ENCODE measurements at places on chromosomes 3 and 15.

DNA sequence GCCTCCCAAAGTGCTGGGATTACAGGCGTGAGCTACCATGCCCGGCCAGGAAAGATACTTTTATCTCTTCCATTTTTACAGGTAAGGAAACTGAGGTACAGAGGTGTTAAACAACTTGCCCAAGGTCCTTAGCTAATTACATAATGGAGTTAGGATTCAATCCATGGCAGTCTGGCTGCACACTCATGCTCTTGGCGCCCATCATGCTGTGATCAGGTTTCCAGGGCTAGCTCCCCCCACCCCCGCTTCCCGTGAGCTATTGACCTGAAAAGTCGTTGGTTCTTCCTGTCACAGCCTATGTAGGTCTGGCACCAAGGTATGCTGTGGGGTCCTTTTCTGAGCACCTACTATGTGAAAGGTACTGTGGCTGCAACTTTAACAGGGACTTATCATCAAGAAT is 55.9 kb upstream of the LARS2 start:
- DNase-seq, result no peak

- no peak for DNase-seq
Observed at GRCh38 chr15:68445351-68445750, 13.4 kb upstream of the ITGA11 start.

DNA sequence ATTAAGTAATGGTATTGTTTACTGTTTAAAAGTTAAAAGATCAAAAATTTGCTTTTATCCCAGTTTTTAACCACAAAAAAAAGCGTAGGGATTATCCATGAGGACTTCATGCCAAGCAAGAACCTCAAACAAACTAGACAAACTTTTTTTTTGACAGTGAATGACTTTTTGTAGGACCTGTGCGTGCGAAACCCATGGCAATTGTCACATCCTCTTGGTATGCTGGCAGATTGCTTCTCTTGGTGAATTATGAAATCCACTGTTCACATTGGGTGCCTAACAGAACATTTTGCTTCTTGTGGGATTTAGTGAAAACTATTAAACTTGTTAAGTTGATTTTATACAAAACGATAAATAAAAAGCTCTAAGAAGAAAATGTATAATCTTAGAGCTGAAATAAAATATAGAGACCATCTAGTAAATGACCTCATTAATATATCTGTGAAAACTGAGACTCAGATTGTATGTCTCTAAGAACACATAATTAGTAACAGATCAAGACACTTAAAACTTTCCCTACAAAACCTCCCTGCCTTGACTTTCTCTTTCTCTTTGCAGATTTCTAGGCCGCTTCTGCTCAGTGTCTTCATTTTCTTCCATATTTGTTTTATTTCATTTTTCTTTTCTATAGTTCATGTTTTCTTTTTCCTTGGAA is 87.3 kb upstream of the CGNL1 start:
- DNase-seq, result peak; percentile 67

DNA sequence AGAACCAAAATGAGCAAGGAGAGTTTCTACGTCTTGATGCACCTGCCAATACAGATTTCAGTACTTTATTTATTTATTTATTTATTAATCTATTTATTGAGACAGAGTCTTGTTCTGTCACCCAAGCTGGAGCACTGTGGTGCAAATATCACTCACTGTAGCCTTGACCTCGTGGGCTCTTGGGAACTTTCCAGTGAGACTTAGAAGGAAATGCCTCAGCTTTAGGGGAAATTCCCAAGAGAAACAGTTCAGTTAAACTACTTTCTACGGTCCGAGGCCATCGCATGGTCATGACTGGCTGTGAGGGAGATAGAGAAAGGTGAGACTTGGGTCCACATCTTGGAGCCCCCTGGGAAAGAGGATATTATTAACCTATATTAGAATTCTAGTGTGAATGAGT is 47.0 kb upstream of the HERC1 start:
- DNase-seq, result no peak

DNA sequence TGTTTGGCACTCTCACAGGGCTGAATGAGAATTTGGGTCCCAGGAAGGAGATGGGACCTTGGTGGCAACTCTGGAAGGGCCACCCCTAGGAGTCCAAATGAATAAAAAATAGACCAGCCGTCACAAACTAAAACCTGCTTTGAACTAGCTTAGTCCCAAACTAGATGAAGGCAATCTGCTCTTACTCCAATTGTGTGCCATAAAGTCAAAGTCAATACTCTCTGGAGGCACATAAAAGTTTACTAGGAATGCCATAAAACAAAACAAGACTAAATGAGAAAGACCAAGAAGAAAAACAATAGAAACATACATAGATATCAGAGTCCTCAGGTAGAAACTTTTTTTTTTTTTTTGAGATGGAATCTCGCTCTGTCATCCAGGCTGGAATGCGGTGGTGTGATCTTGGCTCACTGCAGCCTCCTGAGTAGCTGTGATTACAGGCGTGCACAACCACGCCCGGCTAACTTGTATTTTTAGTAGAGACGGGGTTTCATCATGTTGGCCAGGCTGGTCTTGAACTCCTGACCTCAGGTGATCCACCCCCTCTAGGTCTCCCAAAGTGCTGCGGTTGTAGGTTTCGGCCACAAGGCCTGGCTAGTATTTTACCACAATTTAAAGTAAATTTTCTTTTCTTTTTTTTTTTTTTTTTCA is 8.1 kb downstream of the GOLGA6L2 start:
- no peak for DNase-seq

DNA sequence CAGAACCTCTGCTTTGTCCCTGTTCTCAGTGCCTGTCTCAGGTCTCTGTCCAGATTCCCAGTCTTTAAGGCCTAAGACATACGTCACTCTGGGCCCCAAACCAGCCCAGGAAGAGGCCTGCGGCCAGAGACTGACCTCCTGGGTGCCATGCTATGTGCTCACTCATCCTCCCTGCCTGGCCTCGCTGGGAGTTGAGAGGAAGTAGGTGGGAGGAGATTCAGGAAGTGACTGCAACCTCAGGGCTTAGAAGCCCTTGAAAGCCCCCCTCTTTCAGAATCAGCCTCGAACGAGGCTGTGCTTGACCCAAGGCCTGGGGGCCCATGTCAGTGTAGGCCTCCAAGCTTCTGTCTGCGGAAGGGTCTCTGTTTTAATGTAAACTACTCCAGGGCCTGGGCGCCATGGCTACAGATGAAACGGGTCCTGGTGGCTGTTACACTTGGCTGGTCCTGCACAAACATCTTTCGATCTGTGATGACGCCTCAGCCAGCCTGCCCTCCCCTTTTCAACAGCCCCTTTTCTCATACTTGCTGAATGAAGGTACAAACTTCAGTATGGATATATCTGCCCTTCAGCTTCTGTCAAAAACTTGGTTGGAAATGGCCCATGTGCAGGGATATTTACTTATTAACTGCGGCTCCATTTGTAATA is 11.7 kb downstream of the RASGRF1 start:
- DNase-seq, result no peak

GRCh38 chr3:148681080-148681479 is 16.6 kb upstream of the AGTR1 start:
- peak; percentile 37 for DNase-seq

- no peak for DNase-seq
Observed at GRCh38 chr3:126578702-126579101, 20.0 kb upstream of the C3orf22 start.

DNA sequence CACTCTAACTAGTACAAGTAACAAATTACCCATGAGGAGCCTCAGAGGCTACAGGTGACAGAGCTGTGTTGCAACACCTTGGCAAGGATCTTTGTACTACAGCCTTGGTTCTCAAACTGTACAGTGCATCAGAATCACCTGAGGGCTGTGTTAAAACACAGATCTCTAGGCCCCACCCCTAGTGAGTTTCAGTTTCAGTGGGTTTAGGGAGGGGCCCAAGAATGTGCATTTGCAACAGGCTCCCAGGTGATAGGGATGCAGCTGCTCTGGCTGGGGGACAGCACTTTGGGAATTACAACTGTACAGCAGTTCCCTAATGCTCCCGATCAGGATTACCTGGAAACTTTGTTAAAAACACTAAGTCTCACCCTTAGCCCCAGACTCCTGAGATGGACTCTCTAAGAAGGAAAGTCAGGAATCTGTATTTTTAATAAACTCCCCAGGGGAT is 66.1 kb upstream of the NR2F2 start:
- DNase-seq, result no peak

DNA sequence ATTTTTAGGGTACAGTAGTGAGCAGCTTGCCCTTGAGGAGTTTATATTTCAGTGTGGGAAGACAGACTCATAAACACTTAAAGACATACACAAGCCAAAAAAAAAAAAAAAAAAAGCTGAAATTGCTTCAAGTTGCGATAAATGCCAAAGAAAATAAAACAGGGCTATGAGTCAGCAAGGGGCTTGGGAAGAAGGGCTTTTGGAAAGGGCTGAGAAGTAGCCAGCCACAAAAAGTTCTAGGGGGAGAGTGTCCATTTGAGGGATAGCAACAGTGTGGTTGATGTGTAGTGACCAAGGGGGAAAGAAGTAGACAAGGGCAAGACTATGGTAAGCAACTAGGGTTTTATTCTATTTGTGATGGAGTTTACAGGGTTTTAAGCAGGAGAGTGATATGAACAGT is 185.5 kb downstream of the ADAMTS9 start:
- no peak for DNase-seq

DNA sequence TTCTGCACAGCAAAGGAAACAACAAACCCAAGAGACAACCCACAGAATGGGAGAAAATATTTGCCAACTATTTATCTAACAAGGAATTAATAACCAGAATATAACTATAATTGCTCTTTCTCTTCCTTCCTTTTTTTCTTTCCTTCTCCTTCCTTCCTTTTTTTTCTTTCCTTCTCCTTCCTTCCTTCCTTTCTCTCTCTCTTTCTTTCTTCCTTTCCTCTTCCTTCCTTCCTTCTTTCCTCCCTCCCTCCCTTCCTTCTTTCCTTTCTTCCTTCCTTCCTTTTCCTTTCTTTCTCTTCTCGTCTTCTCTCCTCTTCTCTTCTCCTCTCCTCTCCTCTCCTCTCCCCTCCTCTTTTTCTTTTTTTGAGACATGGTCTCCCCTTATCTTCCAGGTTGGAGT is 345.4 kb upstream of the ARRDC4 start:
- DNase-seq, result no peak

DNA sequence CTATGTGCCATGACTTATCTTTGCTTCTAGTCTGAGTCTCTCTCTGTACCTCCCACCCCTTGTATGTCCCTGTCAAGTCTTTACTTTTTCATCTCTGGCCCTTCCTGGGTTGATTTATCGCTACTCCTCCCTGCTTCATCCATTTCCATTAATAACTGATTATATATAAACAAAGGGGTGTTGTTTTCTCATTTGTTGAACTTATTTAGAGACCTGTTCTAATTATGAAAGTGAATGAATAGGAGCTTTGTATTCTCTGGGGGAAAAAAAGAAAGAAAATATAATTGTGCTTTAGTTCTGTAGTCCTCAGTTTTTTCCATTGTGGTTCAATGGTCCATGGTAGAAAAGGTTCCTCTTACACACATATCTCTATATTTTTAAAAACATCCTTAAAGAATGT is 328.9 kb upstream of the PPP2R3A start:
- DNase-seq, result no peak

- peak; percentile 64 for DNase-seq
Observed at GRCh38 chr15:70023064-70023768, 74.5 kb downstream of the TLE3 start.

DNA sequence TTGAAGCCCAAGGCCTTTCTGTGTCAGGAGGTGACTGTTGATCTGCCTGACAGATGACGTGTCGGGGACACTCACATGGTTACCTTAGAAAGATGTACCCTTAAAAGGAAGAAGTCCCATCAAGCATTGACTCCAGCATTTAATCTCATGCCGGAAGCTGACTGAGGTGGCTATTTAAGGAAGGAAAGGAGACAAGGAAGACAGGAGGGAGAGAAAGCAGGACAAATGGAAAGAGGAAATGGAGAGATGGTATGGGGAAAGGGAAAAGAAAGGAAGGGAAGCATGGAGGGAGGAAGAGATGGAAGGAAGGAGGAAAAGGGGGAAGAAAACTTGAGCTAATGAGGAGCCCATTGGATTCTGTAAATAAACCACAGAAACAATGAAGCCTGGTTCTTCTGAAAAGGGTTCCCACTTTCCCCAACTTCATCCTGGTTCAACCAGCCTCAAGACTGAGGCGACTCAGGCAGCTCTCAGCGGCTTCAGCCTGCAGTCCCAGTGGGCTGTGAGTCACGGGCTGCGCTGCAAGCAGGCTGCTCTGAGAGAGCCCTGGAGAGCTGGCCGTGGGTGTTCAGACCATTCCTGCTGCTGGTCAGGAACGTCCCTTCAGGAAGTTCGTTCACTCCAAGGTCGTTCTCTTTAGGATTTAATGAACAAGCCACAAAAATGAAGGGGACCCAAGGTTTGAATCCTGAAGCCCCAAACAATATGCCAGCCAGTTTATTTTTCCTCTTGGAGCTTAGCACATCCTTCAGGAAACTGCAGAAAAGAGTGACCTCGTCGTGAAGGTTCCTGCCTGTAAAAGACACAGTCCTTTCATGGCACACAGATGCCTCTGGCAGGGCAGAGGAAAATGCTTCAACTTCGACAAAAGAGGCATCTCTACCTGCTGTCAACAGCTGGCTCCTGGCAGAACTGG is 69.6 kb upstream of the THBS1 start:
- peak; percentile 73 for DNase-seq

DNA sequence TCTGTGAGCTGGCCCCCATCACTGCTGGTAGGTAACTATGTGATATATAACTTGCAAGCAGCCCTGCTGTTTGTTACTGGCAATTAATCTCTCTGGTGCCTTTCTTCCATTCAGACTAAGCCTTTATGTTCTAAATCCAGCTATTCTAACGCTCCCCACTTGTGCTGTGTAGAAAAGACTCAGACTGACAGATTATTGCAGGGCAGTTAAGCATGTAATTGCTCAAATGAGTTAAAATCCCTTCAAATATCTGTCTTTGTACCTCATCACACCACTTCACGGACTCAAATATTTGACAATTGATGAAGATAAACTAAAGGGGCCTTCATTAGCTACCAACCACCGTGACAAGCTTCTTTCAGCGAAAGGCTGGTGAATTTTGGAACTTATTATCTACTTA is 416.2 kb downstream of the NR2F2 start:
- no peak for DNase-seq

DNA sequence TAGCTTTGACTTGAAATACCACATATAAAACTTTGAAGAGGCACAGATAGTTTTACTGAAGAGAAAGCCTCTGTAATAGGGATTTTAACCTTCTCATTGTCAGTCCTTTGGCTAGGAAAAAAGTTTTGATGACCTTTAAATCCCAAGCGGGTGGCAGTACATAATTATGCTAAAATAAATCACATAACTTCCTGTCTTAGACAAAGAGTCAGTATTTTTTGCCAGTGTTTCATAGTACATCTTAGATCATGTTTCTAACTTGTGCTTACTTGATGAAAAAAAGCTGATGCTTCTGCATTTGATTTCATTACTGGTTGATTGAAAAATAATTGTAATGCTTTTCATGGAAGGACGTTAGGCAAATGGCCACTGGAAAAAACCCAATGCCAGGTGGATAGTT is 5.8 kb downstream of the ST3GAL6 start:
- DNase-seq, result no peak
